Panc1 (cell line): ENCODE measurements at places on chromosomes 12 and 14.

DNA sequence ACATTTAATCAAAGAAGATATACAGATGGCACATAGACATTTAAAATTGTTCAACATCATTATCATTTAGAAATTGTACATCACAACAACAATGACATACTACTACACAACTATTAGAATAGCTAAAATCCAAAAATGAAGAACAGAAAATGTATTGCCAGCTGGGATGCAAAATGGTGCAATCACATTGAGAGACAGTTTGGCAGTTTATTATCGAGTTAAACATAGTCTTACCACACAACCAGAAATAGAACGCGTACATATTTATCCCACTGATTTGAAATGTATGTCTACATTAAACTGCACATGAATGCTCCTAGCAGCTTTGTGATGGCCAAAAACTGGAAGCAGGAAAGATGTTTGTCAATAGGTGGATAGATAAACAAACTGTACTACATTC lies 791.5 kb upstream of the MGAT4C start:
- no peak for DNase-seq

DNA sequence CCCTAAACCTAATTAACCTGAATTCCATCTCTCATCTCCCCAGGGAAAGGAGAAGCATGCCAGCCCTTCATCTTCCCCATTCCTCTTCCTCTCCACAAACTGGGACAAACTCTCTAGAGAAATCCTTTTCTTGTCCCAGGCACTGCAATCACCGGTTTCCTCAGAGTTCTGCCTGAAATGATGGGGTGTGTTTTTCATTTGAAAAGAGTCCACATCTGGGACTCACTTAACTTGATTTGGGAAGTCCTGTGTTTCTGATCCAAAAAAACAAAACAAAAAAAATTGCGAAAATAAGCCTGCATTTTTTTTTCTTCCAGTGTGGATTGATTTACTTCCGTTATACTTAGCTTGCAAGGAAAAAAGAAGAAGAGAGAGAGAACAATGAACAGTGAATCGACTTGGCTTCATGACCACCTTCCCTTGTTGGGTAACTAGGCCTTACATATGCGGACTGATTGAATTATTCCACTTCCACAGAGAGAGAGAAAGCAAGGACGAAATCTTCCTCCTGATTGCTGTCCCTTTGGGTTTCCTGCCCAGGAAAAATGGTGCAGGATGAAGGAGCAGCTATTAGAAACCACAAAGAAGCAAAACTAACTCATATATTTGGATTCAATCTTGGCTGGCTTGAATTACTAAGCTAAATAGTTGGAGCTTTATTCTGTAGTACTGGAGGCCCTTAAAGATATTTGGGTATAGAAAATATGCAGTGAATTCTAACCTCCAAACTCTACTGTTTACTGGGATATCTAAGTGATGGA lies 506.2 kb upstream of the TBX3 start:
- no peak for DNase-seq

GRCh38 chr12:52142431-52142830 lies 49.4 kb downstream of the KRT80 start:
- DNase-seq = no peak

- no peak for DNase-seq
Measured at GRCh38 chr12:104635607-104636343, 179.0 kb downstream of the CHST11 start.

DNA sequence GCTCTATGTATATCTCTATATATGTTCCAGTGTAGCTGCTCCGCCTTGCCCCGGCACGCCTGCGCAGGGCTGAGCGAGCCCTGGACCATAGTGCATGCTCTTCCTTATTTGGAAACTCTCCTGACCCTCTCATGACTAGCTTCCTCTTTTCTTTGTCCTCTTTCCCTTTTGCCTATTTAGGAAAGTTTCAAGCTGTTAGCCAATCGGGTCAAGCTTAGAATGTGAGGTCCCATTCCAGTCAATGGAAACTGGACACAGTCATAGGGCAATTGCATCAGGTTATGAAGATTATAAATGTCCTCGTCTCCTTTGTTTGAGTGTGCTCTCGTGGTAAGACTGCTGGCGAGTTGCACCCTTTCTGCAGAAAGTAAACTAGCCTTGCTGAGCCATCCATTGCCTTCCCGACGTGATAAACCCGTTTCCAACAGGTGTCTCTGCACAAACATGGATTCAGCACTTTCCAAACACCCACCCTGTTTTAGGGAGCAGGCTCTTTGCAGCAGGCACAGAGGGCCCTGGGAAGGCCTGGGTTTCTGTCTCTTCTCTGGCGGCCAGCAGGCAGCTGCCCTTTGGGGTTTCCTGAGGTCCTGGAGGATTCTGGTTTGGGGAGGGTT lies 30.9 kb downstream of the CCDC92 start:
- no peak for DNase-seq

DNA sequence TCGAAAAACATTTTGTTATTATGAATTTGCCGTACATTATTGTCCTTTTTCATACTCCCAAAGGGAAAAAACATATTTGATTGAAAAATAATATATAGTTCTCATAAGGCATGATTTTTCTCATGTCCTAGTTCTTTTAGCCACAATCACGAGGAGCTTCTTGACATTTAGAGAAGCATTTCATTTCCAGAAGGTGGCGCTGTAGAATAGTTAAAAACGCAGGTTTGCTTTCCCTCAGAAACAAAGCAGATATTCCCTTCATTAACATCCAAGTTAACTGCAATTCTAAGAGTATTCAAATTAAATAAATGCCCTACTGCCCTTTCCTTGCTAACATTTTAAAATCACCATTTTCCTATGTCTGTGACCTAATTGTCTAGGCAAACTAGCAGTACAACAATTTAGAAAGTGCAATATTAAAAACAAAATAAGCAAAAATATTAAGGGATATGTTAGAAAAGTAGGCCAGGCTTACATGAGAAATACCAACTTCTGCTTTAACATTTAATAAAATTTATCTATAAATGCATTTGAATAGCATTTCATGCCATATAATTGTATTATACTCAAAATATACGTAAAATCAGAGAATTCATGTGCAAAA lies 10.9 kb upstream of the PIK3C2G start:
- peak; percentile 10 for DNase-seq

- DNase-seq = no peak
Measured at GRCh38 chr12:57750561-57751431, 1.3 kb downstream of the CDK4 start.

DNA sequence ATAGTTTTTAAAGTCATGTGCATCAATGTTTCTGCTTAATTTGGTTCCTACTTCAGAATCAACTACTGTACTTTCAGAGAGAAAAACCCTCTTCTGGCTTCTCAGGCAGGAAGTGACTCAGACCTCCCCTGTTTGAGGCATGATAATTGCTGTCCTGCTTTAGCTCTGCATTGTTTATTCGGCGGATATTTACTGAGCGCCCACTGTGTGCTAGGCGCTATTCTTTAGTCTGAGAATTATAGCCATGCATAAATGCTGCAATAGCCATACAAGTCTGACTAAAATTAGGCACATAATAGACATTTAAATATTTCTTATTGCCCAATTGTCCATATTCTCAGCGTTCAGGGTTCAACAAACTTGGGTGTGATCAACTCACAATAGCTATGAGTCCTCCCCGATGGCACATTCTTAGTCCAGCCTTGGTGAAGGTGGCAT lies 6.1 kb upstream of the AMIGO2 start:
- DNase-seq = no peak

DNA sequence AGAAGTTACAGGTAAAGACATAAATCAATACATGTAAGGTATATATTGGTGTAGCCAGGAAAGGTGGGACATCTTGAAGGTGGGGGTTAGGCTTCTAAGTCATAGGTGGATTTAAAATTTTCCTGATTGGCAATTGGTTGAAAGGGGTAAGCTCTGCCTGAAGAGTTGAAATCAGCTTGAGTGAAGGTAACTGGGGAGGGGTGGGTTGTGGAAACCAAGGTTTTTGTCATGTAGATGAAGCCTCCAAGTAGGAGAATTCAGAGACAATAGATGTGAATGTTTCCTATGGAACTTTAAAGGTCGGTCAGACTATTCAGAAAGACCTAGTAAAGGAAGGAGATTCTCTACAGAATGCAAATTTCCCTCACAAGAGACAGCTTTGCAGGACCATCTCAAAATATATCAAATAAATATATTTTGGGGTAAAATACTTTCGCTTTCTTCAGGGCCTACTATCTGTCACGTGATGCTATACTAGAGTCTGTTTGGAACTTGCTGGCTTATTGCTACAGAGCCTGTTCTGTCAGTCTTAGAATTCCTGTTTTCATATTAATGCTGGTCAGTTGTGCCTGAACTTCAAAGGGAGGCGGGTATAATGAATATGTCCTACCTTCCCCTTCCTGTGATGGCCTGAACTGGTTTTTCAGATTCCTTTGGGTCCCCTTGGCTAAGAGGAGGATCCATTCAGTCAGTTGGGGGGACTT lies 20.6 kb upstream of the SPATA7 start:
- no peak for DNase-seq

- DNase-seq = no peak
Measured at GRCh38 chr14:104104076-104104901, 18.8 kb downstream of the ASPG start.

- no peak for DNase-seq
Measured at GRCh38 chr14:25371068-25371467, 321.1 kb upstream of the STXBP6 start.

DNA sequence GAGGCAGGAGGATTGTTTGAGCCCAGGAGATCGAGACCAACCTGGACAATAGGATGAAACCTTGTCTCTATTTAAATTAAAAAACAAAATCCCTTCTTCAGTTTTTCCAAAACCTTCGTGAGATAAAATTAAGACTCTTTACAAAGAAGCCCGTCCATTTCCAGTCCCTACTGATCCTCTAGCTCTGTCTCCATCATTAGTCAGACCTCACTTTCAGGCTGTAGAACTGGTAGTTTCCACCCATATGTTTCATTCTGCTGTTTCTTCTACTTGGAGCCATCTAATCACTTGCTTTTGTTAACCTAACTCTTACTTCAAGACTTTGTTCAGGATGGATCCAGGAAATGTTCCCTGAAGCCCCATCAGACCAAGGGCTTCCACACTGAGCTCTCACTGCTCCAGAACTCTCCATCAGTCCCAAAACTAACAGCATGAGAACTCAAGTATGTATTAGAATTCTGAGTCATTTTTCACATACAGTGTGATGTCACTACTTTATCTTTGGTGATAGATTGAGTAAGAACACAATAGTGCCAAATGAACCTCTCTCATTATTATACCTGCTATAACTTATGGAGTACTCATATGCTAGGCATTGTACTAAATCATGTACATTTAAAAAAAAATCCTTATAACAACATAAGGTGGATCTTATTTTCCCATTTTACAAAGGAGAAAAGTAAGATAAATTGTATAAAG lies 90.8 kb downstream of the PRICKLE1 start:
- no peak for DNase-seq

GRCh38 chr12:109836916-109837315 lies 3.7 kb upstream of the TRPV4 start:
- DNase-seq = no peak
